ENCODE measurements at places on chromosomes 6 and 20.
A peak's percentile ranks its signal among the peaks of the same experiment; 100 is the strongest.

DNA sequence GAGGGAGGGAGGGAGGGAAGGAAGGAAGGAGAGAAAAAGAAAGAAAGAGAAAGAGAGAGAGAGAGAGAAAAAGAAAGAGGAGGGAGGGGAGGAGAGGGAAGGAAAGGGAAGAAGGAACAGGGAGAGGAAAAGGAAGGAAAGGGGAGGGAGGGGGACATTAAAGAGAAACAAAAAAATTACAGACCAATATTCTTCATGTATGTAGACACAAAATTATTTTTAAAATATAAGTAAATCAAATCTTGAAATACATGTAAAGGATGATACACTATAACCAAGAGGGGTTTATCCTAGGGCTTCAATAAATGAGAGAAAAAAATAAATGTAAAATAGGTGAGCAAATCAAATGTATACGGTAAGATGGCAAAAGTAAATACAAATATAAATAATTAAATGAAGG lies 71.2 kb upstream of the TMEM244 start:
- DNase-seq = no peak

DNA sequence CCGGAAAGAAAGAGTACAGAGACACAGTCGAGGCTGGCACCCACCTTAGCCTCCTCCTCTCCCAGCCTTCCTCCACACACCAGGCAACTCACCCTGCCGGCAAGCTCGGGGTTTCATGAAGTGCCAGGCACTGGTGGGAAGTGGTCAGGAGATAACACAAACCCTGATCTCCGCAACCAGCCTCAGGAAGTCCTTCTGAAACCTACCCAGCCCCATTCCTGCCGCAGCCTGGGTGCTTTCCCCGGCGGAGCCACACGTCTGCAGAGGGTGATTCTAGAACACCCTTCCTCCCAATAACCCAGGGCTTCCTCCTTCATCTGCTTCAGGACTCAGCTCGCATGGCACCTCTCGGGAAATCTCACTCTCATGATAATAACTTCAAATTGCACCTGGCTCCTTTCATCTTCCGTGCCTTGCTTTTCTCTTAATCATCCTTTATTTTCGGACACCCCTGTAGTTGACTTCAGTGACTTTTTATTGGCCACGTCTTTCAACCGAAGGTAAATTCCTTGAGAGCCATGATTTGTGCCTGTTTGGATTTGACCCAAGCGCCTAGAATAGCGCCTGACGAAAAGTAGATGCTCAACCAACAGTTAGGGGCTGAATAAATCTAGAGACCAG lies 8.7 kb upstream of the HLA-E start:
- DNase-seq = peak; percentile 65

GRCh38 chr6:113651120-113651519 lies 206.0 kb upstream of the MARCKS start:
- no peak for DNase-seq

- DNase-seq = no peak
Observed at GRCh38 chr6:167420177-167420576, 95.3 kb downstream of the TTLL2 start.

DNA sequence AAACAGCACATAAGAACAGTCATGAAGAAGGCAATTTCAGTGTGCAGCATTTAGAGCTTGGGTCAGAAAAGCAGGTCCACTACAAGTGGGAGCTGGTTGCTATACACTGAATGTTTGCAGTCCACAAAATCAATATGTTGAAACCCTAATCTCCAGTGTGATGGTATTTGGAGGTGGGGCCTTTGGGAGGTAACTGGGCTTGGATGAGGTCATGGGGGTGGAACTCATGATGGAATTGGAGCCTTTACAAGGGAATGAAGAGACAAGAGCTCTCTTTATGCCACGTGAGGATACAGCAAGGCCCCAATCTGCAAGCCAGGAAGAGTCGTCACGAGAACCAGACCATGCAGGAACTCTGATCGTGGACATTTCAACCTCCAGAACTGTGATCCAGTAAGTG lies 216.7 kb upstream of the SLC35B3 start:
- no peak for DNase-seq

GRCh38 chr6:7673063-7673536 lies 52.8 kb upstream of the BMP6 start:
- no peak for DNase-seq

DNA sequence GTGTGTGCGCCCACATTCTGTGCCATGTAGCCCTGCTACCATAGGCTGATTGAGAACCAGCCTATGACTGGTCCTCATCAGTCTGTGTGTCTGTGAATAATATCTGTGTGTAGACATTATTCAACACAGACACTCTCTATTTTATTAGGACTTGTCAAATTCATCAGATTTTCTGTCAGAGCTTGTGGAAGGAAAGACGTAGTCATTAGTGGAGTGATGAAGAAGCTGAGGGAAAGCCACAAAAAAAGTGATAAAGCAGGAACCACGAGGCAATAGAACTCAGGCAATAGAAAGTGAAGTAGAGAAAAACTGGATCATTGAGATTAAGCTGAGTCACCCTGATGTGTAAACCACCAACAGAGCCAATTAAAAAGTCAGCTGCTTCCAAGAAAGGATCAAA lies 122.2 kb upstream of the MARCKS start:
- no peak for DNase-seq

GRCh38 chr6:52643158-52643557 lies 27.8 kb upstream of the TMEM14A start:
- DNase-seq = no peak

GRCh38 chr6:158649289-158650143 lies at the start of gene SYTL3:
Gene SYTL3 (plus strand): TSS chr6:158650054. CDS start chr6:158663269, 13,215 bp downstream.
- DNase-seq = peak; percentile 73

DNA sequence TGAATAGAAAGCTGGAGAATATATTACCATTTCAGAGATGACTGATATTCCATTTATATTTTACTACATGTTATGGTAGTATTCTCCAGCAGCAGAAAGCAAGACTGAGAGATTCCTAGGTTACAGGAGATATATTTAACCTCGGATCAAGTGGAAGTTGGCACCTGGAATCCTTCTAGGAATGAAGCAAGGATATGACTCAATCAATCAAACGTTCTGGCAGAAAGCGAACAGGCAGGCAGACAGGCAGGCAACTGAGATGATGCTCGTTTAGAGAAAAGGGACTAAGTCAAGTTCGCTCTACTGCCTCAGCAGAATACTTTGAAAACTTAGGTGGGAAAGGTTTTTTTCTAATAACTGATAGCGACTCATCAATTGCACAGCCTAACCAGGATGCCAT lies 46.2 kb downstream of the PAK5 start:
- DNase-seq = no peak

DNA sequence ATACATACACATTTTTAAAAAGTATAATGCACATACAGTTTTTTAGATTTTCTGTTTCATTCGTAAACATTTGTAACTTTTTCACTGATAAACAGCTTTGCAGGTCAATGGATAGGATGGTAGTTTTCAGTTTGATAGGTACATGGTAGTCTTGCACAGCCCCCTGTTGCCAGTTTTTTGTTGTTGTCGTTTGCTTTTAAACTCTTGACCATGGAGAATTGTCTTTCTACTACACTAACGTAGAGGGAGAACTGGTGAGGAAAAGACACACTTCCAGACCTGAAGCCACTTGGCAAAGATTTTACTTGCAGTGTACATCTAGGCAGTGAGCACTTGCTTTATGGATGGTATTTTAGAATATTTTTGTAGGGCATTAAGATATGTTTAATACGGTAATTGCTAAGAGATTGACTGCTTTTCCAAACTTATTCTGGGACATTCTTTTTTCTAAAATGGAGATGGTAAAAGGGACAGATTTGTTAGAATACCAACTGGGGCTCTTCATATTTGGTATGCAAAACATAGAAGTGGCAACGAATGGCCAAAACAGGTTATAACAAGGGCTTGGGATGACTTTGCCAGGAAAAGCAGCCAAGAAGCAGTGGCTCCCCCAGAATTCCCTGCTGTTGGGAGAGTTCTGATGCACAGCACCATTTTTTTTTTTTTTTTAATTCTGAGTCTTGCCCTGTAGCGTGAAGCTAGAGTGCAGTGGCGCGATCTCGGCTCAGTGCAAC lies 1.5 kb downstream of the PYGB start:
- DNase-seq = no peak

DNA sequence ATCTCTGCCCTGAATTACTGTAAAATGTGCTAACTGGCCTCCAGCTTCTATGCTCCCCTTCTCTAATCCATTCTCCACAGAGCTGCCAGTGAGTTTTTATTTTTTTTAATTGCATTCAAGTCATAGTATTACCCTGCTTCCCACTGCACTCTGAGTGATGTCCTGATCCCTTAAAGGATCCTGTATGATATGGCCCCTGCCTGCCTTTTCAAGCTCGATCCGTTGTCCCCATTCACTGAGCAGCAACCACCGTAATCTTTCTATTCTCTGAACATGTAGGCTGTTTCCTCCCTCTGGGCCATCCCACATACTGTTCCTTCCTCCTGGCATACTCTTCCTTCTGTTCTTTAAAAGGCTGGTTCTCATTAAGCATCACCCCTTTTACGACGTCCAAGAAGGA lies 9.3 kb downstream of the TNFRSF21 start:
- no peak for DNase-seq

- no peak for DNase-seq
Observed at GRCh38 chr20:37941332-37941731, 38.4 kb downstream of the VSTM2L start.

DNA sequence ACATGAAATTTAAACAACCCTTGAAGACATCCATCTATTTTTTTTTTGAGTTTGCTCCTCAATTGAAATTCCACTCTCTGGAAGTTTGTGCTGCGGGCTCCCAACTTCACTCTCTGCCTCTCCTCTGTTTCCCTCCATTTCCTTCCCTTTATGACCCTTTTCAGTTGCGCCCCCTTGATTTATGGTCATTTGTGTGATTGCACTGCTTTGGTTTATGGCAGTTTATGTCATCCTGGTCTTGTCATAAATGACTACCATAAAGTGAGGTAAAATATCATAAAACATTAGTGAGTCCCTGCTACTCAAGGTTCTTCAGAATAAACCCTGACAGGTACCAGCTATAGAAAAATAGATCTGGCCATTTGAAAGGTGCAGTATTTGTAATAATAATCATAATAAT lies 348.3 kb upstream of the ZFP64 start:
- DNase-seq = no peak

- DNase-seq = no peak
Observed at GRCh38 chr6:84428300-84428907, 201.0 kb upstream of the CEP162 start.

DNA sequence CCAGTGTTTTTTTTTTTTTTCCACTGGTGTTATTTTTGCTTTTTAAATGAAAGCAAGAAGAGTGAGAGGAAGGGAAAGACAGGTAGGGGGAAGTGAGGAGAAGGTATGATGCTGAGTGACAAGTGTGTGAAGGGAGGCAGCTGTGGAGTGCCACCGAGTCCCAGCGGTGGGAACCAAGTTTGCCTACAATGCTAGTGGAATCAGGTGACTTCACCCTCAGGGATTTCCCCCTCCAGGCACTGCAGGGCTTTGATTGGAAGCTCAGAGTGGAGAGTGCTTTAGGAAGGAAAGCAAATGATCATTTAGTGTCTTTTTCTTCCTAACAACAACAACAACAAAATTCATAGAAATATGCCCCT lies 120.5 kb upstream of the ENPP5 start:
- DNase-seq = no peak

- no peak for DNase-seq
Observed at GRCh38 chr6:130161683-130162404, 60.9 kb downstream of the SAMD3 start.
